ENCODE measurements at places on chromosomes 4 and X.

DNA sequence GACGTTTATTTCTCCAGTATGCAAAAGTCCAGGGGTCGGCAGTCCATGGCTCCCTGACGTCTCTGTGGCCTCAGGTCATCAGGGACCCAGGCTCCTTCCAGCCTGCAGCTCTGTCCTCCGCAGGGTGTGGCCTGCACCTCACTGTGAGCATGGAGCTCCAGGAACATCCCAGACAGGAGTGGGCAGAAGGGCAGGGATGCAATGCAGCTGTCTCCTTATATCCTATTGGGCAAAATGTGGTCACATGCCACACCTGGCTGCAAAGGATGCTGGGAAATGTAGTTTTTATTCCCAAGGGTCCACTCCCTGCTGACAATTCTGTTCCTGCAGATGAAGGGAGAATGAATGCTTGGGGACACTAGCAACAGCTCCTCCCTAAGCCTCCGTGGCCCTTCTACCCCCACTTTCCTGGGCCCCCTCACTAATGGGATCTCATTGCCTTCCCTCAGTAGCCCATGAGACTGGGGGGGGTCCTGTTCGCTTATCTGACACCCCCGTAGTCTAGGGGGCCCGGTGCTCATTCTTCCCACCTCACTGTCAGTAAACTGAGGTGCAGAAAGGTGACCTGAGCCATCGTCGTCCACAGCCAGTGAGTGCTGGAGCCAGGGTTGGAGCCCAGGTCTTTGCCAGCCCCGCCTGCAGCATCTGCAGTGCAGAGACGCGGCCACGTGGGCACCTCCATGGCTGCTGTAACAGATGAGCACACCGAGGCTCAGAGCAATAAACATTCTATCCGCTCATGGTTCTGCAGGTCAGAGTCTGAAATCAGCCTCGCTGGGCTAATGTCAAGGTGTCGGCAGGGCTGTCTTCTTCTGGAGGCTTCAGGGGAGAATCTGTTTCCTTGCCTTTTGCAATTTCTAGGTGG, 5.9 kb upstream of the GRPEL1 start:
- no peak for DNase-seq

- DNase-seq, result peak; percentile 7
These were observed at the start of gene COX7B for GRCh38 chrX:77899081-77899828. COX7B (plus strand) TSS chrX:77899468; CDS start chrX:77899554, 86 bp downstream.

- DNase-seq, result no peak
These were observed 68.9 kb upstream of the NDP start for GRCh38 chrX:44042116-44042515.

DNA sequence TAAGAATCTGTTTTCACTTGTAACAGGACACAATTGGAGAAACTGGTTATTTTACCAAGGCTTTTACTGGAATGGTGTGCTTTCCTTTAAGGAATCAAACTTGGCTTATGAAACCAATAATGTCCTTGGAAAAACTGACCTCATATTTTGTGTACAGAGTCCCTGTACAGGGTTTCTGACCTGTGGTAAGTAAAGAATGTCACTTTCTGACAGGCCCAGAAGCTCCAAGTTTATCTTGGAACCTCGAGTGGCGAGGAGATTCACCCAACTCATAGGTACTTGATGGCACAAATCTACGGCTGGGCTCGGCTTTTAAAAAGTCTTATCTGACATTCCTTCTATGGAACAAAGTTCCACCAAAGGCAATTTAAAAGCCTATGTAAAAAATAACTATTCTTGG, 17.0 kb downstream of the ASIC5 start:
- no peak for DNase-seq

DNA sequence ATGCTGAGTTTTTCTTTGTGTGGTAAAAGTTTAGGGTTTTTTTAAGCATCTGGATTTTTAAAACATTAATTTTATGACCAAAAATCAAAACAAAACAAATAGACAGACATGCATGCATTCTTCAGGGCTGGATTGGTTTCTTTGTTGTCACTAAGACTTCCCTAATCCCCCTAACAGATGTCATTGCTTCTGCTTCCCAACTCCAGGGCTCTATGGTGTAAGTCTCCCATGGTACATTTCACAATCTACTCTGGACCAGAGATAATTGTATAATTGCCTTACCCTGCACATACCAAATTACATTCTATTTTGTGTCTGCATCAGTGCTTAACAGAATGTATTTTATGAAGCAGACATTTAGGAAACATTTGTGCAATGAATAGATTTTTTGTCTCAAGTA, 529.1 kb upstream of the SMIM31 start:
- DNase-seq, result no peak

DNA sequence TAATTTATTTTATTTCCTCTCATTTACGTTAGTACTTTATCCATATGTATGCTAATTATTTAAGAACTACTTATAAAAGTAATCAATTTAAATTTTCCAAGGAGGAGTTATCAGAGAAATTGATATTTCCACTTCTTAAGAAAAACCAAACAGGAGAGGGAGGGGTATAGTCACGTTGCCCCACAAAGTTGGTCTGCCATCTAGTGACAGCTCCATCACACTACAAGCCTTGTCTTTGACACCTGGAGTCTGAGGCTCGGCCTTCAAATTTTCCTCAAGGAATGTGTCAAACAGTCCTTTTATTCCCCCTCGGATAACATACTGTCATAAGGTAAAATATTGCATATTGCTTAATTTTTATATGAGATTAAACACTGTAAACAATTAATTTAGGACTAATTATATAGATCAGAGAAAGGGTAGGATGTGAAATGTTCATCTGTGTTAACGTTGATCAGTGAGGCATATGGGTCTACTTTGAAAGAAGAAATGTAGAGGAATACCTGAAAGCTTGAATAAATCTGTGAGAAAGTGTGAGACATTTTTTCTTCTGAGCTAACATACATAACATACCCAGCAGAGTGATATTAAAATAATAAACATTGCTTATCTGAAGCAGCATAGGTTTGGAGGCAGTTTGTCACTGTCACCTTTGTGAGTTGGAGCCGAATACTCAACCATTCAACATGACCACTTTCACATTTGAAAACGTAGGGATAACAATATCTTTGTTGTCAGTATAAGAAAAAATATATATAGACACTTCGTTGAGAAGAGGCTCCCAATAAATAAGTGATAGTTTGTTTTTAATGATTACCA, 114.4 kb downstream of the GLRA3 start:
- DNase-seq, result no peak

DNA sequence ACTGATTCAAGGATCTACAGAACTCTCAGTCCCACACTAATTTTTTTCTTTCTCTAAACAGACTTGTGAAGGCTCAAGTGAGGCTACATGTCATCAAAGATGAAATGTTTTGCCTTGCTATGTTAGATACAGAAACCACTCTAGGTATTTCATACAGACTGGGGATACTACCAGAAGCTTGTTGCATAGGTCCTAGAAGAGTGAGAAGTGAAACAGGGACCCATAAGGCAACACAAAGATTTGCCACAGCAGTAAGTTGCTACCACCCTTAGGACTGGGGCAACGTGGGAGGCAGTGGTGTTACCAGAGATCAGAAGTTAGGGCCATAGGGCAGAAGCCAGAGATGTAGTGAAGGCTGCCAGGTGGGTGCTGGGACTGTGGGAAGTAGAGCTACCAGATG, 50.7 kb upstream of the MID1IP1 start:
- no peak for DNase-seq

GRCh38 chr4:85780664-85781063, 305.7 kb downstream of the ARHGAP24 start:
- DNase-seq, result no peak

- no peak for DNase-seq
These were observed 10.3 kb downstream of the ZDHHC9 start for GRCh38 chrX:129833153-129833990.

- no peak for DNase-seq
These were observed 25.9 kb upstream of the FGFR3 start for GRCh38 chr4:1767061-1767769.

GRCh38 chr4:67746797-67747495, 7.2 kb downstream of the GNRHR start:
- no peak for DNase-seq

GRCh38 chr4:93396272-93396671, 432.3 kb upstream of the ATOH1 start:
- DNase-seq, result no peak

- no peak for DNase-seq
These were observed 11.9 kb upstream of the TRIML1 start for GRCh38 chr4:188127214-188127874.

- DNase-seq, result no peak
These were observed 1039.7 kb downstream of the RAPGEF2 start for GRCh38 chr4:160142579-160142978.

DNA sequence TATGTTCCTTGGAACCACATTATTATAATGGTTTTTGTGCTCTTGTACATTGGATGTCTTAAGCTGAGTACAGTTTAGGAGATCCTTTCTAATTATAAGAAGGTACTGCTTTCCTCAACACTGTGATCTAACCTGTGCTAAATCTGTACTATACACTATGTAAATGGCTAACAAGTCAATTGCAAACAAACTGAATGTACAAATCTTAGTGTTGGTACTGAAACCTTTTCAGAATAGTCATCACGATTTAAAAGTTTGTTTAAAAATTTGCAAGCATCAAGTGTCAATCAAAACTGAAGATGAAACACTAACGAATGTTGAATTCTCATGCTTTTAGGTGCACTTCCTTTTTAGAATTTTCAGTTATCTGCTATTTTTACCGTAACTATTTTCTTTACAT, 2090.4 kb upstream of the TENM3 start:
- no peak for DNase-seq

- DNase-seq, result no peak
These were observed 54.4 kb downstream of the KLHL4 start for GRCh38 chrX:87571964-87572363.

DNA sequence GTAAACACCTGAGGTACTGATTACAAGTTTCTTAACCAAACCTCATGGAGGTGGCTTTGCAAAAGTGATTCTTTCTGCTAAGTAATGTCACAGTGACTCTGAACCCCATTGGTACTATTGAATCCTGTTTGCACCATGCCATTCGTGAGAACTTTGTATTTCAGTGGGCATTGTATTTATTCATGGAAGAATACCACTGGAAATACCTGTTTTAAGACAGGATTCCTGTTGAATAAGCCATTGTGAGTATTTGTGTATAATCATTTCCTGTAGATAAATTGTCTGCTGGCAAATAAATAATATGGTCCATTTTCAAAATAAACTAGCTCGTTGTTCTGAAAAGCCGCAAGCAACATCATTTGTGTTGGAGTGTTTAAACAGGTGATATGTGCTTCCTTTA, 136.4 kb upstream of the GUCY1A1 start:
- DNase-seq, result no peak

- DNase-seq, result no peak
These were observed 245.5 kb upstream of the CXXC4 start for GRCh38 chr4:104740161-104740560.

- DNase-seq, result no peak
These were observed 509 bp downstream of the CXXC4 start for GRCh38 chr4:104494185-104494584.

- no peak for DNase-seq
These were observed 120.8 kb downstream of the SH2D1A start for GRCh38 chrX:124467202-124467601.

DNA sequence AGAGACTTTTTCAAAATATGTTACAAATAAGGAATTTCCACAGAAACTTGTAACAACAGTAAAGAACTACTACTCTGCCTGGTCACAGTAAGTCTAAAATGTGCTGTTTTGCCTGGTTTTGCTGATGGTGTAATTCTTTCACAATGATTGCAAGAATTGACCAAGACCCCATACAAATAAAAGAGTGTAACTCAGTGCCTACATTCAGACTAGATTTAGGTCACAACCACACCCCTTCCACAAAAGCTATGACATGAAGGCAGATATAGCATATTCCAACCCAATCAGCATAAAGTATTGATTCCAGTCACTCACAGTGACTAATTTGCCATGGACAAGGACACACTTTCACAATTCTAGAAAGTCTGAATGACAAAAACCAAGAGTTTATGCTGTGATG, 53.7 kb upstream of the TMPRSS11F start:
- DNase-seq, result no peak

- DNase-seq, result no peak
These were observed 26.8 kb downstream of the ANXA10 start for GRCh38 chr4:168119100-168119499.

DNA sequence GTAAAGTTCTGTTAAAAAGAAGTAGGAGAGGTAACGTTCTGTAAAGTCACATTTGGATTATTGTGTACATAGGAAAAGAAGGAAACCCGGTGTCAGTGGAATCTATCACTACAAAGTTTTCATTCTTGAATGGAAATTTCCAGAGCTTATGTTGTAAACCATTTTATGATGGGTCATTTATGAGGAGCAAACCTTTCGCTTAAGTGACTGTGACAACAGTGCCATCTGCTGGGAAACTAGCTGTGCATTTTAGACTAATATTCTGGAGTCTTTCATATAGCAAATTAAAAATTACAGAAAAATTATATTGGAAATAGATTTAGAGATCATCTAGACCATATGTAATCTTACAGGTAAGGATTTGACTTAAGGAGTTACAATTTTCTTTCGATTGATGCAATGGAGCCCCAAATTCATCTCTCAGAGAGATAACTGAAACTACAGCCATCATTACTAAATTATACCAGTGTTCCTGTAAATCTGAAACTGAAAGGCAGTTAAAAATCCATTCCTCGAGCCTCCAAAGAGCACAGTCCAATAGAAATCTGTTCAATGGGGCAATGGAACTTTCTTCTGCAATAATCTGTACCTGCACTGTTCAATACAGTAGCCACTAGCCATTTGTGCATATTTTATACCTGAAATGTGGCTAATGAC, 26.9 kb downstream of the ASB9 start:
- peak; percentile 15 for DNase-seq

- no peak for DNase-seq
These were observed 1.3 kb downstream of the TMEM164 start for GRCh38 chrX:110004215-110004614.
